Calu3 (cell line): ENCODE measurements at places on chromosomes 7 and 10.

- DNase-seq, result no peak
Observed at GRCh38 chr10:35463878-35464277, 127.6 kb downstream of the CCNY start.

- DNase-seq, result no peak
Observed at GRCh38 chr7:43602256-43602655, 19.3 kb downstream of the STK17A start.

GRCh38 chr7:142303650-142304049 is 45.8 kb upstream of the PRSS58 start:
- no peak for DNase-seq

- no peak for DNase-seq
Observed at GRCh38 chr10:113434315-113434714, 118.5 kb upstream of the HABP2 start.

- DNase-seq, result peak; percentile 72
Observed at GRCh38 chr7:55019691-55020465, 1.1 kb downstream of the EGFR start.

DNA sequence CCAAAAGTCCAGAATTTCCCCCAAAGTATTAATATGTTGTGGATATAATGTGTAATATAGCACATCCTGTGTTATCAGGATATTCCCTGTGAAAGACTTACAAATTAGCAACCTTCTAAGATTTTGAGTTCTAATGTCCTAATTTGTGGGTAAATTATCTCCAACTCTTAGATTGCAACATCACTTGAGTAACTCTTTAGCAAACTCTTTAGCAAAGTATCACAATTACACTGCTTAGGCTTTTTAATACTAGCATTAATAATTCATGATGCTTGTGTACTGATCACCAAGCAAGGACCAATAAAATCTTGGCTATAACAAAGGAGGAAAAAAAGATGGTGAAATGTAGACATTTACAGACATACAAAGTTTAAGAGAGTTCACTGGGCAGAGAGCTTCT is 27.7 kb downstream of the HIP1 start:
- DNase-seq, result no peak

DNA sequence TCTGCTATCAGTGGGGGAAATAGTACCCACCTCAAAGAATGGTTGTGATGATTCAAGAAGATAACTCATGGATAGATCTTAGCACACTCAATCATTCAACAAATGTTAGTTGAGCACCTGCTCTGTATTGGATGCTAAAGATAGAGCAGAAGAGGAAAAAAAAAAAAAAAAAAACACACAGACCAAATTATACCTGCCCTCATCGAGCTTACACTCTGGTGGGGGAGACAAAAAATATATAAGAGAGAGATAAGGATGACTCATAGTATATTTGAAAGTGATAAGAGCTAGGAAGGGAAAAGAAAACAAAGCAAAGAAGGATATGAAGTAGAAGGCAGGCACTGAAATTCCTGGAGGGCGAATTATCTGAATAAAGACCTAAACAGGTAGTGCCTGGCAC is 258.5 kb downstream of the SFMBT2 start:
- no peak for DNase-seq
